ENCODE measurements at places on chromosomes 2 and 18.

GRCh38 chr2:118846953-118847761 lies at the start of gene EN1:
TSS of gene EN1 (minus strand) at chr2:118847648. CDS start at chr2:118847167, 481 bp downstream.
- no peak for DNase-seq

DNA sequence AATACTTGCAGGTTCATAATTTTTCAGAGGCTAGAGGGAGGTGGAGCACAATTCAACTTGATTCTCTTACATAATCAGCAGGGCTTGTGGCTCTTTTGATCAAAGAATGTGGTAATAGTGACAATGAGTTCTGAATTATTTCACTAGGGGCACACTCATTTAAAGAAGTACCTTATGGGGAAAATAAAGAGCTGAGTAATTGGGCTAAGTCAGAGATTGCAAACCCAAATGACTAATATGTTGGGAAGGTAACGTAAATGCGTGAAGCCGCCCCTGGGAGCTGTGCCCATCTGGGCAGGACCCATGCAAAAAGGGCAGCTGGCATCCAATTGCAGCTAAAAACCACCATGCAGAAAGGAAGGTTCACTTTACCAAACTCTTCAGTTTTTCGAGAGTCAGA lies 35.3 kb downstream of the NCKAP5 start:
- DNase-seq, result no peak

DNA sequence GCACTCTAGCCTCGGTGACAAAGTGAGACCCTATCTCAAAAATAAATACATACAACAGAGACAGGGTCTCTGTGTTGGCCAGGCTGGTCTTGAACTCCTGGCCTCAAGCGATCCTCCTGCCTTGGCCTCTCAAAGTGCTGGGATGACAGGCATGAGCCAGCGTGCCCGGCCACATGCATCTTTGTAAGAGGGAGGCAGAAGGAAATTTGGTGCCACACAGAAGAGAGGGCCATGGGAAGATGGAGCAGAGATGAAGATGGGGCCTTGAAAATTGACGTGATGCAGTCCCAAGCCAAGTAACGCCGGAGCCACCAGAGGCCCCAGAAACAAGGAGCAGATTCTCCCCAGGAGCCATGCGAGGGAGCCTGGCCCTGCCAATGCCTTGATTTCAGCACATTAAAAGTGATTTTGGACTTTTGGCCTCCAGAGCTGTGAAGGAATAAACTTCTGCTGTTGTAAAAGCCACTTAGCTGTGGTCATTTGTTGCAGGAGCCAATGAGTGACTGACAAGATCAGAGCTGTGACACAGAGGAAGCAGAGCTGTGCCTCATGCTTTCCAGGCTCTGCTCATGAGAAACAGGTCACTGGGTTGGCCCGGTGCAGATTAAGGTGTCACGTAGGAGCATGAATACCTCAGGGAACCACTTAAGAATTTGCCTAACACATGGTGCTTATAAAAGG lies 2.7 kb upstream of the SLC66A2 start:
- DNase-seq, result no peak

GRCh38 chr2:240645801-240646175 lies 20.5 kb downstream of the GPR35 start:
- DNase-seq, result no peak

DNA sequence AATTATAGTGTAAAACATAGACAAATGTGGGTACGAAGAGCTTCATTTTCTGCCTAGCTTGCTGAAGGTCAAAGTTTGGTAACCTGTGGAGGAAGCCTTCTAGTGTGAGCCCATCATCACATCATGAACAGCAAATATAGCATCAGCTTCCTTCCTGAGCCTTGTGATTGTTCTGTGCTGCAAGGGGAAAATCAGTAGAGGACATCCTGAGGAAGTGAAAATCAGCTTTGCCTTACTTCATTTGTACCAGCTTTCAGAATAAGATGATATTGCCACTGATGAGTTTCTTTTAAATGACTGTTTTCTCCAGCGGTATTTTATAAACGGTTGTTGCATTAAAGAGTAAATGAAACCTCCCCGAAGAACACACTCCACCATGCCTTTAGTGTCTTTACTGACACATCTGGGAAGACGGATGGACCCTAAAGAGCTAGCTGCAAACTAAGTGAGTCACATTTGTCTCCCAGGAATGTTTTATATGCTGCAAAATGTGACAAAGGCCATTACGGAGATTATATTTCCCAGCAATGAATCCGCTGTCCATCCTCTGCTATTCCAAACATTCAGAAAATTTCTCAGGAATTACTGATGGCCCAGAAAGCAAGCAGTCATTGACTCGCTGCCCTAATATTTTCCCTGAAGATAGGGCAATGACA lies 1272.8 kb downstream of the SUCLG1 start:
- DNase-seq, result no peak

DNA sequence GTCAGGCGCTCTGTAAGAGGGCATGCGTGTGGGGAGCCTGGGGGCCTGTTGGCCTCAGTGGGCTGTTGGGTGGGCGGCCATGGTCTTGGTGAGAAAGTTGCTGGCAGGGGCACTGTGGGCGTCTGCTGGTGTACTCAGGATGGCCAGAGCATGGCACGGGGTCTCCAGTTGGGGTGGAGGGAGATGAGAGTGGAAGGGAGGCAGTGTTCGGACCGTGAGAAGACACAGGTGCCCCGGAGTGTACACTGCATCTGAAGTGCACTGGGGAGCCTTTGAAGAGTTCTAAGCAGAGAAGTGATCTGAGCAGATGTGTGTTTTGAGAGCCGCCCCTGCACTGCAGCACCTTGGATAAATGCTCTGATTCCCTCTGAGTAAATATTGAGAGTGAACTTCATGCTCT lies 150.8 kb downstream of the LDLRAD4 start:
- no peak for DNase-seq

DNA sequence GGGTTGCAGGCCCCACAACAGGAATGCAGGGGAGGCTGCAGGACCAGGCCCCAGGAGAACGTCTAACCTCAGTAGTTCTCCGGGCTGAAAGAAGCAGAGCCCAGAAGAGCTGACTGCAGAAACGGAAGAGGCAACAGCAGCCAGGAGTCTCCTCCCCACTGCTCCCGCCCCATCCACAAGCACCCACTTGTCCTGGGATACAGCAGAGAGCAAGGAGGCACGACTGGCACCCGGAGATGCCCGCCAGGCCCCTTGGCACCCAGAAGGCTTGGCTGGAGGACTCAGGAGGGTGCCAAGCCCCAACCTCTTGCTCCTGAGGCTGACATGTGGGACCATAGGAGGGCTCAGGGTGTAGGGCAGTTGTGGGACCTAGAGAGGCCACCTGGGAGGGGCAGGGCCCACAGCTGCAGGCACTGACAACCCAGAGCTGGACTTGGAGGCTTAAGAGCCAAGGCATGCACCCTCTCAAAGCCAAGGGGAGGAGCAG lies 29.0 kb upstream of the TNS1 start:
- DNase-seq, result no peak

- no peak for DNase-seq
These were observed 309.0 kb downstream of the RPRM start for GRCh38 chr2:153169609-153170008.

GRCh38 chr2:185738679-185739472 lies at the start of gene FSIP2:
TSS of gene FSIP2 (plus strand) at chr2:185738804. CDS start at chr2:185738895, 91 bp downstream.
- DNase-seq, result no peak

GRCh38 chr2:154638783-154639182 lies 59.7 kb upstream of the KCNJ3 start:
- no peak for DNase-seq

GRCh38 chr2:231732604-231733003 lies 24.3 kb downstream of the PTMA start:
- DNase-seq, result no peak

DNA sequence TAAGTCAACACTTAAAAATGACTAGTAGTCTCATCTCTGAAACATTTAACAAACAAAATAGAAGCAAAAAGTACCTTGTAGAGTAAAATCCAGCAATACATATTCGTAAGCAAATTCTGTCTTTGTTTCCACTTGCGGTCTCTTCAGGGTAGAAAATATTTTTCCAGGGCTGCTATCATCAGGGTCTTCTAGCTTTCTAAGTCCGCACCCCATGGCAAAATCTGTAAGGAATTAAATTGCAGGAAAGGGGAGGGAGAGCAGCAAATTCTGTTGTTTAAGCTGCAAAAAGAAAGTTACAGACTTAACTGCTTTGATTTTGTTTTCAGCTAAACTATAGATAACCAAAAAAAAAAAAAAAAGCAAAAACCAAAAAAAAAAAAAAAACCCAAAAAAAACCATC lies at the start of gene RFTN2:
Gene RFTN2 (minus strand): TSS at position 342 of the 400 bp plus-strand sequence. CDS start 129 bp downstream, at position 213.
- DNase-seq, result no peak

DNA sequence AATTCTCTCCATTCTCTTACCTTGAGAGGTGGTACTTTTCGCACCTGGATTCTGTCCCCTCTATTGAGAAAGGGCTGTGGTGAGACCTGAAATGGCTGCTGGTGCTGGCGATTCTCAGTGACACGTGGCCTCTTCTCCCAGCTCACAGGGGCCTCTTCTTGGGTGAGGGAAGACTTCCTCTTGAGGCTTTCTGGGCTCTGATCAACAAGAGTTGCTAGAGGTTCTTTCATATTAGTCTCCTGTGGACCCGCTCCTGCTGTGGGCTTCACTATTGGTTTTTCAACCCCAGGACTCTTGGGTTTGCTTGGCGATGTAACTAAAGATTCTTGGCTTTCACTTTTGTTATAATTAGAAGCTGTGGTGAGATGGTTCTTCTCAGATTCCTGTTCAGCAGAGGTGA lies 76.3 kb upstream of the DTNB start:
- DNase-seq, result no peak

GRCh38 chr2:140422759-140423158 lies 1642.6 kb upstream of the NXPH2 start:
- DNase-seq, result no peak

Measured in activated CD4-positive, alpha-beta T cell treated with anti-CD3 and anti-CD28 coated beads for 1 hour (primary cell).